ENCODE measurements at places on chromosomes 7 and 10.
A peak's percentile ranks its signal among the peaks of the same experiment; 100 is the strongest.

DNA sequence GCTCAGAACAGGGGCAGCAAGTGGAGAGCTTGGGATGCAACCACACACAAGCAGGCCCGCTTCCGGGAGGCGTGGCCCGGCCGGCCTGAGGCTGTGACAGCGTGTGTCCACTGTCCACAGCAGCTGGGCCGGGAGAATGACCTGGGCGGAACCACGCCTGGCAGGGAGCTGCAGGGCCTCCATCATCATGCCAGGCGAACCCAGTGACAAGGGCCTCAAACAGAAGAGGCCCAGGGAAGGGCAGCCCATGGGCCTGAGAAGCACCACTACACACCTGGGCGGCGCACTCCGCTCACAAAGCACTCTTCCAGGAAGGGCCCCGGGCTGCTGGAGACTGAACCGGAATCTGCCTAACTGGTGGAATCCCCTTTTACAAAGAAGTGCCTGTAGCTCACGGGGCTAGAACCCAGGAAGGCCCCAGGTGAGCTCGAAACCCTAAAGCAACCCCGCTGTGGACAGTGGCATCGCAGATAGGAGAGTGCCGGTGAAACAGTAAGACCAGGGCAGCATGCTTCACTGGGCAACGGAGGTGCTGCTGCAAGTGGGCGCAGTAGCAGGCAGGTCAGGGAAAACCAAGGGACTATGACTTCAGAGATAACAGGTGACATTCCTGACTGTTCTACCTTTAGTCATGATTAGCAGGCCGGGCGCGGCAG, 66.0 kb downstream of the MAD1L1 start:
- DNase-seq, result peak; percentile 85

- DNase-seq, result no peak
These were observed 22.4 kb downstream of the CFAP69 start for GRCh38 chr7:90267263-90267858.

DNA sequence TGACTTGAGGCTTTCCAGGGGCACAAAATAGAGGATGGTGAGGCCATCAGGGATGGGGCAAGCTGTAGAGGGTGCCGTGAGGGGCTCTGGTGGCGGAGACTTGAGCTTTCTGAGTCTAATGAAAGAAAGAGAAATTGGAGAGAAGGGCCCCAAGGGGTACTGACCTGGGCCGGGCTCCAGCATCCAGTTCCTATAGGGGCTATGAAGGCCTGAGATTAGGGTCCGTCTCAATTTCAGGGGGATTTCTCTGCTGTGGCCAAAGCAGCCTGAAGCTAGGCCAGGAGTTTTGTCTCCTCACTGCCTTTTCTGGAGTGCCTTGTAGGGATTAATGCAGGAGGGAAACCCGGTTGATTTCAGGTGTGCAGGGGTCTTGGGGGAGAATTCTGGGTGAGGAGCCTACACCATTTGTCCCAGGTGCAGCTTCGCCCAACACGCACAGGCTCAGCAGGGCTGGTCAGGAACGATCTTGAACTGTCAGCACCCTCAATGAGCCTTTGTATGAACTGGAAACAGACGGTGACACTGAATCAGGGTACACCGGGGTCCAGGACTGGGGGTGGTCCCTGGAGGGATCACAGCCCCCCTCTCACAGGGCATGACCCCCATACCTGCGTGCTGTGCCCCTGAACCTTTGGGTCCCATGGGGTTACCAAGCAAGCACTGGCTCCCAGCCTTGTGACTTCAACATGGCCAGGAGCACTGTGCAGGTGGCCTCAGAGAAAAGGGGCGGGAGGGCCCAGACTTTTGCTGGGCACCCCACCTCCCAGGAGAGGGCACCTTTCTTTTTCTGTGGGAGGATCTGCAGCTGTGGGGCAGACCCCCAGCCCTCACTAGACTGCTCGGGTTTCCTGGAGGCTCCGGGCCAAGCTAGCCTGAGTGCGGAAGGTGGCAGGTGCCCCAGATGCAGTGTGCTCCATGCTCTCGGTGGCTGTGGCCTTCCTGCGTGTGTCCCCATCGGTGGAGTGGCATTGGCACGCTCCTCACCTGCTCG, 122.9 kb upstream of the RET start:
- no peak for DNase-seq

- no peak for DNase-seq
These were observed 387.3 kb upstream of the MGMT start for GRCh38 chr10:129079705-129080104.

- no peak for DNase-seq
These were observed 522.1 kb upstream of the FOXK1 start for GRCh38 chr7:4159761-4160554.

DNA sequence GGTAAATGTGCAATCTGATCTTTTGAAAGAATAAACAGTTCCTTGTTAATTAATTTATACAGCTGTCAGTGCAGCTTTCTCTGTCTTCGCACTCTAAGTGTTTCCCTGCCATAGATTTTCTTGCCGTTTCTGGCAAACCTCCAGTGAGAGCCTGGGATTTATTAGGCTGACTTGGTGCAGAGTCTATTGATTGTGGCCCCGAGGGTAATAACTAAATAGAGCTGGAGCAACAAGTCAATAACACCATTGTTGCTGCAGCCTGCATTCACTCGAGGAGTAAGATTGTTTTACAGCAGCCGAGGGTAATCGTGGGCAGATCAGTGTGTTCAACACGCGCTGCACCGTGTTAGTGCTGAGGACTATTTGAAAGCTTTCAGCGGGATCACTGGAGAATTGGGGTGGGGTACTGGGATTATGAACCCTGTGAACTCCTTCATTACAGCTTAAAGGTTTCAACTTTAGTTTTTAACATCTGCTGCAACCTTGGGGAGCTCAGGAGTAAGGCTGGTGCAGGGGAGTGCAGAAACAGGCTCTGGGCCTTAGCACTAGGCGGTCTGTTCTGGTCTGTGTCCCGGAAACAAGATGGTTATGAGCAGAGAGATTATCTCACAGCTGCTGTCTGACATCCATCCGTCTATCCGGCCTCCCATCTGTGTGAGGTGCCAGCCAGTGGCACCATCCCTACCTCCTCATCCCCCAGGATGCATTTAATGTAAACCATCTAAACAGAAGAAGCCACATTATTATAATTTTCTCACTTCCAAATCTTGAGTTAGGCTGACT, 174.0 kb upstream of the TCF7L2 start:
- no peak for DNase-seq

DNA sequence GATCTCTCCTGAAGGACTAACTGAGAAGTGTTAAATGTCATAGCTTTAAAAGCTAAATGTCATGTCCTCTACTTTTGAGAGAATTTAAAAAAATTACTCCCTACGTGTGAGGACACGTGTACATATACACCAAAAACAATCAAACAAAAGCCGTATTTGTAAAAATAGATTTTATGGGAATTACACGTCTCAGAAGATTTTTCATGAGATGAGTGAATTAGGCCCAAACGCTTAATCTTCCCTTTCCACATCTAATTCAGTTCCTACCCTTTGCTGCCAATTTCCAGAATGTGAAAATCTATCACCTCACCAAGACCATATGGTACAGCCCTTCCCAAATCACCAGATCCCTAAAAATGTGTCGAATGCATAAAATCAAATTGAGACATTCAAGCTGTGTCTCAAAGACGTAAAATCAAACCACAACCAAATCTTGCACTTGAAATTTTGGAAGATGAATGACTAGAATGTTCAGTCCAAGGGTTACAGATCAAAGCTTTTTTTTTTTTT, 1.0 kb upstream of the CTTNBP2 start:
- DNase-seq, result no peak

GRCh38 chr10:5555021-5555510, 30.3 kb downstream of the CALML3 start:
- peak; percentile 70 for DNase-seq

GRCh38 chr7:48708635-48709034, 215.7 kb upstream of the CDC14C start:
- no peak for DNase-seq

DNA sequence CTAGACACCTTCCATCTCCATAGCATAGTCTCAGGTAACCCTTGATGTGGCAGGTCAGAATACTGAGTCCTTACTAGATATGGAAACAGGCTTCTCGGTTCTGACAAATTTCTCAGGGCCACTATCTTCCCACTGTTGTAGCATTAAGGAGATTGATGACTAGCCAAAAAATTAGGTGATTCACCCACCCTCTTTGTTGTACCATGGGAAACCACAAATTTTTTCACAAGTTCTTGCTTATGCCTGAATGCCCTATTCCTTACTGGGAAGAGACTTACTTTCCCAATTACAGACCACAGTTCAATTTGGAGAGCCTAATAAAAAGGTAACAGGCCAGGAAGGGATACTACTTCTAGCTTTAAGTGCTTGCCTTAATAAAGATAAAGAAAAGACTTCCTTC, 948.8 kb downstream of the GRM8 start:
- DNase-seq, result no peak

GRCh38 chr7:39757604-39758003, 134.2 kb downstream of the RALA start:
- no peak for DNase-seq

GRCh38 chr7:36736899-36737211, 12.6 kb upstream of the AOAH start:
- no peak for DNase-seq

DNA sequence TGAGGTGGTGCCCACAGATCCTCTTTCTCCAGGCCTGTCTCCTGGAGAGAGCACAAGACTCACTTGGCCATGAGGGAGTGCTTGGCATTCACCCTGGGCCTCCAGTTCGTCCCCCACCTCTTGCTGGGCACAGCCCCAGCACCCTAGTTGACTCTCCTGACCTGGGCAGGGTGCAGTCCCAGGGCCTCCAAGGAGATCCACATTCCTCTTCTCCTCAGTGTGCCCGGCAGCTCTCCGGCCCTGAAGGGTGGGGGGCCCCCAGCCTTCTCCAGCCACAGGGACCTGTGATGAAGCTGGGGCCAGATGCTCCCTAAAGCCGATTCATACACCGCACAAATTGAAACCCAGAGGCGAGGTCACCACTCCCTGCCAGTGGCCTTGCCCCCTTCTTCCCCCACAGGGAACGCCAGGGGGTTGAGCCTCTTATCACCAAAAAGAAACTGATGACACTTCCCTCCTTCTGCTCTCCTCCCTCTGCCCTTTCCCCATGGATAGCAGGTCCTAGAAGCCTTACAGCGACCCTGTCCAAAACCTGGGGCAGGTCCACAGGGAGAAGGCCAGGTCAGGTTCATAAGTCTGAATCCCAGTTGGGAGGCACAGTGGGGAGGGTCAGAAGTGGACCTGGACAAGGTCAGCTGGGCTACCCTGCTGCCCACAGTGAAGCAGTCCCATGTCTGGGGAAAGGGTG, 3.1 kb downstream of the EN2 start:
- DNase-seq, result no peak

All from kidney (tissue), 22 donors.